ENCODE measurements at places on chromosomes 4 and X.

DNA sequence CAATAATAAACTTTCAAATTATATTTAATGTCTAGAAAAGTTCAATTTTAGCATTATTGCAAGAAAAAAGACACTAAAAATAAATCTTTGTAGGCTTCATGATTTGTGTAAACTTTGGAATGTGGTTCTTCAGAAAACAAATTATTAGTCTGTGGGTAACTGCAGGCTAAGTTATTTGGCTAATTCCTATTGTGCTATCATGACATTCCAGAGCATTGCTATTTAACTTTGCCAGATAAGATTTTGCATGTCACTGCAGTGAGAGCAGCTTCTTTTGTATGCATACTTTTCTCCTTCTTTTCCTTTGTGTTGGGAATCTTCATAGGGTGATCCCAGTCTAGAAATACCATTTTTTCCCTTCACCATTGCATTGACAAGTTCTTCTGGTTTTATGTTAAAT is 130.0 kb downstream of the AWAT2 start:
- no peak for DNase-seq

DNA sequence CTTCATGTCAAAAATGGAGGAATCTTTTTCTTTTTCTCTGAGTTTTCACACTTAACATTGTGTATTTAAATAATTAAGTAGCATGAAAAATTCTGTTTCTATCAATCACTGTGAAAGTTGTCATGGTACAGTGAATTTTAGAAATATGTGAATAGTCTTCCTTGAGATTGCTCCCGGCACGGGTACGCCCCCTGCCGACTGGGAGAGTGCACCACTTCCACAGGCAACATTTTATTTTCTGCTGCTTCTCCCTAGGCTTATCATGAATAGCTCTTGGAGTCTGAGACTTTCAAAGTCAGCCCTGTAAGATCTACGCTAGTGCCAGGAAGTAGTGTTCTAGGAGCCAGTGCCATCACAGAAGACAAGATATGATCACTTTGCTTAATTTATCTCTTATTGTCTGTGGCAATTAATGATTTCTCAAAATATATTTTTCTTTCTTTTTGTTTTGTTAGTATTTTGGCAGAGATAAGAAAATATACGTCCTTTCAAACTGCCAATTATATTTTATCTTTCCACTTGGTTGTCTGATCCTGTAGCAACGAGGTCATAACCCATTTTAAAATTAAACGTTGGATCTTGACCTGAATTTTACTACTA is 763.8 kb upstream of the AADAT start:
- peak; percentile 75 for DNase-seq

GRCh38 chr4:25154594-25155265 is 5.5 kb downstream of the SEPSECS start:
- peak; percentile 87 for DNase-seq

DNA sequence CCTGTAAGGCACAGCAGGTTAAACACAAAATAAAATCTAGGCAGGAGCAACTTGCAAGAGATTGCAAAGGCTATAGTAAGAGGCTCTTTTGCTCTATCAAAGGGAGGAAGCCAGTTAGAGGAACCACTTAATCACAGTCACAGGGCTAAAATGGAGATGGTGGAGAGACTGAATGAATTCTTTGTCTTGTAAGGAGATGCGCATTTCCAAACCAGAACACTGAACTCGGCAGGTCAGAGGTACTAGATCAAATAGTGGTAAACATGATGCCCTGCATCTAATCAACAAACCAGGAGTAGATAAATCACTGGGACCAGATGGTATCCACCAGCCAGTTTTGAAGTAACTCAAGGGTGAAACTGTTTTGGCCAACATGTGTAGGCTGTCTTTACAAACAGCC is 55.8 kb downstream of the GPC4 start:
- no peak for DNase-seq

DNA sequence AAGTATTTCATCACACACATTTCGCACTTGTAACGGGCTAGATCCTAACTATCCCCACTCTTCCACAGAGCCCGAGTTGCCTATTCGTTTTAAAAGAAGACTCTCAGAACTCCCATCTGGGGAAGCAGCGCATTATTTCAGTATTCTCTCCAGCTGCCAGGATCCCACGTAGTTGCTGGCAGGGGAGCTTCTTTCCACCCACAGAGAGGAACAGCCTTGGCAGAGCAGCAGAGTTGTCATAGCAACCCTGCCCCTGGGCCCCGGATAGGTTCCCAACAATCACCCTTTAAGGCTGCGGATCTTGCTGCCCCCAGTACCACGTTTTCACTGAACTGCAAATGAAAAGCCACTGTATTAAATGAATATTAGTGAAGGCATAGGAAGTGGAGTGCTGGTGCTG is 106.7 kb downstream of the GPM6A start:
- no peak for DNase-seq

DNA sequence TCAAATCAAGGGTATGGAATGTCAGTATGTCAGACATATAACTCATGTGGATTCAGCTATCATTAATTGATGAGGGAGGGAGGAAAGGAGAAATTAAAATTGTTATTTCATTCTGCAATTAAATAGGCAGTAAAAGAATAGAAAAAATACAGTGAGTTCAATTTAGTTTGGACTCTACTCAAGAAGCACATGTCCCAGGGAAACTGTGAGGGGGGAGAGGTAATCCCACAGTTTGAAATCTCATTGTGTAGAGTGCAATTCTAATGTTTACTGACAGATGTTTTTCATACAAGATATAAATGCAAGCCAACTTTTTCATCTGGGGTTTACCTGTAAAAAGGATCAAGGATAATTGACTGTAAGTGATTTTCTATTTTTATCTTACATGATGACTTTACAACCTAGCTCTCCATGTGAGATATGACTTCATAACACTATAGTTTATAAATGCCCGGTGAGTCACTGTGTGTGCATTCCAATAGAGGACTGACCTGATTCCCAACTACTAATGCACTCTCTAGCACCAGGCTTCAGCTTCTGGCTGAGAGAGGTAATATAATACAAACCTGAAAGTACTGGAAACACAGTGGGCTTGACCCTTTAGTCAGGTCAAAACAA is 35.2 kb upstream of the SCD5 start:
- DNase-seq = peak; percentile 33

GRCh38 chr4:62644372-62644771 is 1444.2 kb downstream of the ADGRL3 start:
- peak; percentile 74 for DNase-seq

GRCh38 chrX:139559383-139560042 is 29.0 kb downstream of the F9 start:
- peak; percentile 85 for DNase-seq

- DNase-seq = no peak
Measured at GRCh38 chrX:31572360-31572759, 500.5 kb upstream of the FTHL17 start.

DNA sequence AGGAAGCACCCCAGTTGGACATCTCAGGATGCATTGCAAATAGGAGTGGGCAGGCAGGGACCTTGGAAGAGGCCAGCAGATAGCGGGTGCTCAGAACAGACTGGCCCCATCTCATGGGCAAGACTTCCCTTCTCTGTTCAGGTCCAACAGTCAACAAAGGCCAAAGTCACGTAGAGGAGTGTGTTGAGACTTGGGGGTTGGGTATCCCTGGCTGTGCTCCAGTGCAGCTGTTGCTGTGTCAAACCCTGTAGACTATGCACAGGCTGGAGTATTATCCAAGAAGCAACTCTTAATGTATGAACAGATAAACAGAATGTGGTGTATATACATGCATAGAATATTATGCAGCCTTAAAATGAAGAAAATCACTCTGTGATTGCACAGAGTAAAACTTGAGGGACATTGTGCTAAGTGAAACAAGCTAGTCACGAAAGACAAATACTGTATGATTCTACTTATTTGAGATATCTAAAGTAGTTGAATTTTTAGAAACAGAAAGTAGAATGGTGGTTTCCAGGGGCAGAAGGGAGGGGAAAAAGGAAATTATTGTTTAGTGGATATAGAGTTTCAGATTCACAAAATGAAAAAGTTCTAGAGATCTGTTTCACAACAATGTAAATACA is 192.1 kb upstream of the LCORL start:
- no peak for DNase-seq

DNA sequence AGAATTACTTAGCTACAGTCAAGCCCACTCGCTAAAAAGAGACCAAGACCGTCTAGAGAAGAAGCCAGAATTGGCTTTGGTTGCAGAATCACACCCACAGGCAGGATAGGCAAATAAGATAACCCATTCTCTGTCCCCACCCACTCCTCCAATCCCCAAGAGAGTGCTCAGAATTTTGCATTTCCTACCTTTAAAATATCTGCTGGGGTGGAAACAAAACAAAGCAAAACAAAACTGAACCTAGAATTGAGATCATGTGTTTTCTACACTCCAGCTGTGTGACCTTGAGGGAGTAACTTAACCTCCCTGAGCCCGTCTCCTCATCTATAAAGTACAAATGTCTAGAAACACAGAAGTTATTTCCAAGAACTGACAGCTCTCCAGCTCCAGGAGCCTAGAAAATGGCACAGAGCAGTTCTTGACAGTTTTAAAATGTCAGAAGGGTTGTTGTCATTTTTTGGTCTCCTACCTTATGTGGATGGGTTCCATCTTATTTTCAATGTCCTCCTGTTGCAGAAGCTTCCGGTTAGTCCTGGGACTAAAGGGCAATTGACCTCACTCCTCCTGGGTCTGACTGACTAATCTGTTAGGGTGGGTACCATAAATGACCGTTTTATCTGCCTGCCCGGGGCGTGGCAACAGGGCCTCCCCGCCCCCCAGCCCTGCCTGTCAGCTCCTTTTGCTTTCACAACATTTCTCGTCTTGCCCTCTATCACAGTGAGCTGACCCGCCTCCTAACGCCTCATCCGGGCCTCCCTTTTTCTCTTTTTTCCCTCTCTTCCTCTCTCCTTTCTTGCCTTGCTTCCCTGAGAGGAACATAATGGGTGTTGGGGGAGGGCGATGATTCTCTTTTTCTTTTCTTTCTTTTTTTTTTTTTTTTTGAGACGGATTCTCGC is 114.0 kb downstream of the RBM47 start:
- DNase-seq = peak; percentile 23

GRCh38 chrX:1392376-1393068 is 609 bp upstream of the SLC25A6 start:
- no peak for DNase-seq

DNA sequence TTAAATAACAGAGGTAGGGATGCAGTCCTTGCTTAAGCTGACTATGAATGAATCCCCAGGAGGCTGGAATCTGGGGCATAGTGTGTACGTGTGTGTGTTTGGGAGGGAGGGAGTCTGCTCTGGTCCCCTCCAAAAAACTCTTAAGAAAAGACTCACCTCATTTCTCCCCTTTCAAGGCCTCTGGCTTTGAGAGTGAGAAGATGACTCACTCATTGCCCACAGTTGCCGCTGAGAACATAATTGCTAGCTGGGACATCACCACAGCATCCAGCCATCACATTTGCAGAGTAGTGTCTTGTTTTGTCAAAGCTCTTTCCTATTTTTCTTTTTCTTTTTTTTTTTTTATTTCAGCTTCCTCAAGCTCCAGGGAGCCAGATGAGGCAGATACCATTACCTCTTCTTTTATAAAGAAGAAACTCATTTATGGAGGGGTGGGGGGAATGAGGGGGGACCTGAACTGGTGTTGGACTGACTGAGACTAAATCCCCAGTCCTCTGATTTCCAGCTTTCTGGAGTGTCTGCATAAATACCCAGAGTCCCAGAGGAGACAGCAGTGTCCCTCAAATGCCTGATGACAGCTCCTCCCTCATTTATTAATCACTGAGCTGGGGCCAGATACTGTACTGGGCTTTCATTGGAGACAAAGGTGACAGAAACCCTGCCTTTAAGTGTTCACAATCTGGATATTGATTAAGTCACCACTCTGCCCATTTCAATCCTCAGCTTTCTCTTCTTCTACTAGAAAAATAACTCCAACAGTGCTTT is 61.9 kb upstream of the LAS1L start:
- peak; percentile 36 for DNase-seq

- DNase-seq = no peak
Measured at GRCh38 chrX:147828719-147829118, 83.0 kb upstream of the FMR1 start.

DNA sequence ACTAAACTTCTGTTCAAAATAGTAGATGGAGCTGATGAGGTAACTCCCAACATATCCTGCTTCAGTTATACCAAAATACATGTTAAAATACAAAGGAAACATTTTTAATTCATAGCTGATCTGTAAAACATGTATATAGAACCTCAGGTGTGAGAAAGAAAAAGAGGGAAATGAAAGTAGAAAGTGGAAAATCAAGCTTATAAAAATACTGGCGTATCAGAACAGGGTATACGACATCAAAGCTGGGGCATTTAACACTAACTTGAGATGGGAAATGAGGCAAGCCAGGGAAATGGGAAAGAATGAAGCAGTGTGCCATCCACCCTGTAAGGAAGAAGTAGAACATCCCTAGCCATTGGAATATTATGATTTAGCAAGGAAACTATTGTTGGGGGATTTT is 767.5 kb downstream of the DMD start:
- no peak for DNase-seq
